ENCODE measurements at places on chromosomes 6 and 20.
A peak's percentile ranks its signal among the peaks of the same experiment; 100 is the strongest.

DNA sequence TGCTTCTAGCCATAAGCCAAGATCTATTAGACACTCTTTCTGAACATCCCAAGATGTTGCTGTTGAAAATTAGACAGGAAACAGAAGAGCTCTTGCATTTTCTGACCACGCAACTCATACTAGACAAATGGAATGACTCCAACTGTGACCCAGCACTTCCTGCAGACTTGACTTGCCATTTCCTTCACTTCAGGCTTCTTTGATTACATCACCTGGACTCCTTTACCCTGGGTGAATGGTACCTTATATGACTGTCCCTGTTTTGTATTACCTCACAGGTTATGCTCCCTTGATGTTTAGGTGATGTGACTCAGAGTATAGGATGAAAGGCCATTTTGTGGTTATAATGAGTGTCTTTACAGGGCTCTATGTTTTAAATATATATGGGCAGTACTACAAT is 236.1 kb downstream of the BMP2 start:
- DNase-seq = no peak

DNA sequence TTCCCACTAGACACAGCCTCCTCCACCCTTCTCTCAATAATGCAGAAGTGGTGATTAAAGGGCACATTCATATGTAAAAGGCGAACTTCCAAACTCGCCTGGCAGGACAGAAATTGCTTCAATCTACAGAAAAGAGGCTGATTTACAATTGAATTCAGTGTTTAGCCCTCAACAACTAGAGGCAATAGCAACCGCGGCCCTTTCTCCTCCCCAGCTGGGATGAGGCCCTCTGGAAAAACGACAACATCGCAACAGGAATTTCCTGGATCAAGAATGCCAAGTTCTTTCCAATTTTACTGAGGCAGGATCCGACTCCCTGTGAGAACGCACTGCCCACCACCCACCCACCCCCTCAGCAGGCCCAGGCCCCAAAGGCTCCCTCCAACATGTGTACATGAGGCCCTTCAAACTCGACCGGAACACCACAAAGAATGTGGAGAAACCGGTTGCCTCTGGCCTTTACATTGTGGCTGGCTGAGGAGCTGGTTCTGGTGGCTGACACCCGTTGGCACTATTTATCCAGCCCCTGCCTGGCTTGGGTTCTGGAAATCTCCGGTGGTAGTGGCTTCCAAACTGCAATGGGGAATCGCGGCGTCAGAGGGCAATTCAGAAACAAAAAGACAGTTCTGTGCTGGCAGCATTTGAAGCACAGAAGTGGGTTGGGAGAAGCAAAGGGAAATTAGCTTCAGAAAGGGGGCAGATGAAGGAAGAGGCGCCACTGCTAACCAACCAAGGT is 36.8 kb downstream of the ZMYND8 start:
- DNase-seq = peak; percentile 13

- DNase-seq = no peak
These were observed 29.2 kb upstream of the ZNFX1 start for GRCh38 chr20:49306903-49307620.

DNA sequence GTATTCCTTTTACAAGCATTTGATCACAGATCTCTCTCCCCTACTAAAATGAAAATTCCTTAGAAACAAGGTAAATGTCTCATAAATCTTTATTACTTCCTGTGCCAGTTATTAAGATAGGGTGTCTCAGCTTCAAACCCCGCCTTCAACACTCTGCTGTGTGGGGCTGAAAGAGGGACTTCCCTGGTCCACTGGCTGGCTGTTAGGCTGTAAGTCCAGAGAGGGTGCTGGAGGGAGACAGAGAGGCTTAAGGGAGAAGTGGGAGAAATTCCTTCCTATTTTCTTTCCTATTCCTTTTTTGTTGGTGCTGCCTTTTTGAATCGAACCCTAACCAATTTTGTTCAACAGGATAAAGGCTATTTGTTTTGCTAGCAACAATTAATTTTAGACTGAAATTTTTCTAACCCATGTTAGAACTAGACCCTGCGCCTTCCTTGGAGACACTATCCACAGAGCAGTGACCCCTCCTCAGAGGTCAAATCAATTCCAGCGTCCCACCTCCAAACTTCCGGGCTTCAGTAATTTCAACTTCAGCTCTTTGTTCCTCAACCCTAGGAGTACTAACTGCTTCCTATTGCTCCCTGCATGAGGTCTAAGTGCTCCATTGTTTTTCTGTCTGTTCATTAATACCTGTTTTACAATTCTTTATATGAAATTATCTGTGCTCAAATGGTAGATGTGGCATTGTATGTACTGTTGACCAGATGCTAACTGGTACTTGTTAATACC is 207.5 kb upstream of the OPRM1 start:
- DNase-seq = no peak

- no peak for DNase-seq
These were observed 33.3 kb upstream of the EZR start for GRCh38 chr6:158852312-158853071.

GRCh38 chr6:170086639-170087420 is 204.0 kb downstream of the DLL1 start:
- no peak for DNase-seq

DNA sequence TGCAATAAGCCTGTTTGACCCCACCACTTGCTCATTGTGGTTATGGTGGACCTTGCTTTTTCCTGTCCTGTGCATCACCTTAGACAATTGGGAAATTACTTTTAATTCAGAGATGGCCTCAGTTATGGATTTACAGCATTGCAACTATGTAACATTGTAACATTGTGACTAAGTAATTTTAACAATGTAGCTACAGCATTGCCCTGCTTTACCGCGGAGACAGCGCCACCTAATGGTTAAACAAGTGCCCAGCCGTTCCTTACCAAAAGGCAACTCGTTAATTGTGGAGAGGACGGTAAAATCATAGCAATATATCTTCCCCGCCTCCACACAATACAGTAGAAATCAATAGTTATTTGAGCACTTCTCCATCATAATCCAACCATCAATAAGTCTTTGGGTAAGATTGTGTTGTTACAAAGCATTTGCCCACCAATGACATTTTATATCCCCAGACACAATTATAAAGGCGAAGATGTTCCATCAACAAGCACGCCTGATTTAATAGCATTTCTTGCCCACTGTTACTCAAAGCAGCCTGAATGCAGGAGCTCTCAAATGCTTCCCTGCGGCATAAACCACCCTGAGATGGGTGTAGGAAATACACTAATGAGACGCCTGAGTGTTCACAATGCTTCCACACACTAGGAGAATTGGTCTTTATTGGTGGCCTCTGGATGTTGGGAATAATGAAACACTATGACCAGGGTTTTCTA is 93.7 kb downstream of the PROKR2 start:
- peak; percentile 50 for DNase-seq

DNA sequence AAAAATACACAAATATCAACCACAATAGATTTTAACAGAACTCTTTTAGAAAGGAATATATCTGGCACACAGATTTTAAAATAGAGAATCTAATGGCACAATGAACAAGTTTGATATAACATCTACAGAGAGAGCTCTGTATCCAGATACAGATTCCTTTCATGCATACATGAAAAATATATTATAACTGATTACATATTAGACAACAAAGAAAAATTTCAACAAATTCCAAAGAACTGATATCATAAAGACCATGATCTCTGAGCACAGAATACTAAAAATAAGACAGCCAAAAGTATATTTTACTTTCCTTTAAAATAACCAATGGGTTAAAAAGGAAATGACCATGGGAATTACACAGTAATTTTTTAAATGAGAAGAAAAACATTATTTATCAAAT is 74.1 kb upstream of the MAP7 start:
- no peak for DNase-seq

DNA sequence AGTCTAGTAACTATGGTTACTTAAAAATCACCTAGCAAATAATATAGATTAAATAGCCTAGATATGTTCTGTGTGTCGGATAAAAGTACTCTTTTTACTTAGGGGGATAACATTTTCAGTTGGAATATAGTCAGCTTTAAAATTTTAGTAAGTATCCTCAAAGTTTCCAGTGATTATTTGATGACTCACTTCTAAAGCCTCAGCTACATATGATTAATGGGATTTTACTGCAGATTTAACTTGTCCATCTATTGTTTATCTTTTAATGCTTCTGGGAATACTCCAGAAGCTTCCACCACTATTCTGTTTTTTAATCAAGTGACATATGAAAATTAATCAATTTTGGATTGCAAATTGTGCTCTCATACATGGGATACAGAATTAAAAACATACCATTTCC is 8.7 kb upstream of the TENT5A start:
- DNase-seq = peak; percentile 60

GRCh38 chr6:125486881-125487280 is 185.1 kb upstream of the HDDC2 start:
- no peak for DNase-seq

DNA sequence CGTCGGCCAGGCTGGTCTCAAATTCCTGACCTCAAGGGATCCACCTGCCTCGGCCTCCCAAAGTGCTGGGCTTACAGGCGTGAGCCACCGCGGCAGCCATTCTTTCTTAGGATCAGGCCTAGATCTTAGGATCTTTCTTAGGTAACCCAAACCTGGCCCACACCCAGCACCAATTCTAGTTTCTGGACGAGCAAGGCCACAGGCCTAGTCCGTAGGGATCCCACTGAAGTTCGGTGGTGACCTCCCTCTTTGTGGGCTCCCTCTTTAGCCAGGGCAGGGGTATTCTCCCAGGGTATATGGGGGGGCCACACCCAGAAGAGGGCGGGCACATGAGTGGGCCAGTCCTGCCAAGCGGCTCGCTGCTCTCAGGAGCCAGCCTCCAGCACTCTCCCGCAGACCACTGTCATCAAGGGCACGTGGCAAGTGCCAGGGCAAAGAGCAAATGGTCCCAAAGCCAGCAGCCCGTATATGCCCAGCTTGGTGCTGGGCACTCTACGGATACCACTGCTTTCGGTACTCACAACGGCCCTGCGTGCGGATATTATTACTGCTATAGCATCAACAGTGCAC is 6.5 kb downstream of the PXDC1 start:
- DNase-seq = no peak
